ENCODE measurements at places on chromosomes 5 and 9.

- DNase-seq: no peak
Observed at GRCh38 chr5:85479849-85480248, 1095.2 kb upstream of the EDIL3 start.

DNA sequence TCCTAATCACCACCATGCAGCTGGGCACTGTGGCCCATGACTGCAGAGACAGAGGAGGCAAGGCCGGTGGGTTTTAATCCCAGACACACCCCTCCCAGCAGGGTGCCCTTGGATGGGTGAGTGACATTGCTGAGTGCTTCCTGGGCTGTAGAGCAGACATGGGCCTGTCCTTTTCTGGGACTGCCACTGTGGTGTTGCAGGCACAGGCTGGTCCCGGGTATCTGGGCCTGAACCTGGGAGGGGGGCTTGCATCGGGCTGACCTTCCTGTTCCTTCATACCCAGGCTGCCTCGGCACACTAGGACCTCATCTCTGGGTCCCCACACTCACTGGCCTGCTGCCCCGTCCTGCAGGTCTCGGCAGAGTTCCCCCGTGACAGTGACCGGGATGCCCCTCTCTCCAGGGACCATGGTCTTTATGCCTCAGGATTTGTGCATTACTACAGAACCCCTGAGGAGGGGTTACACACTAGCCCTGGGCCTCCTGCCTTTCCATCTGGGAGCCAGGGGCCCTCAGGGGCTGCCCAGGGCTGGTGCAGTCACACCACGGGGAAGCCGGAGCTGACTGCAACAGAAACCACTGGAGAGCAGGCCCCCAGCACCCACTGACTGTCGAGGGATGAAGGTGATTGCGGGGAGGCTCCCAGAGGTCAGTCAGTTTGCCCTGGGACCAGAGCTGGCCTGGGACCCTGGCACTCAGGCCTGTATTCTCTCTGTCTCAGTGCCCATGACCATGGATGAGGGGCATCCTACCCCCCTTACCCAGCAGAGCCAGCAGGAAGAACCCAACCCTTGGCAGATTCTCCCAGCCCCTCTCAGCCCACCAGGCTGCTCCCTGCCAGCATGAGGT, 8.9 kb upstream of the SLC25A48 start:
- DNase-seq: no peak

GRCh38 chr5:177405805-177406204, 3.6 kb downstream of the F12 start:
- DNase-seq: peak; percentile 77

DNA sequence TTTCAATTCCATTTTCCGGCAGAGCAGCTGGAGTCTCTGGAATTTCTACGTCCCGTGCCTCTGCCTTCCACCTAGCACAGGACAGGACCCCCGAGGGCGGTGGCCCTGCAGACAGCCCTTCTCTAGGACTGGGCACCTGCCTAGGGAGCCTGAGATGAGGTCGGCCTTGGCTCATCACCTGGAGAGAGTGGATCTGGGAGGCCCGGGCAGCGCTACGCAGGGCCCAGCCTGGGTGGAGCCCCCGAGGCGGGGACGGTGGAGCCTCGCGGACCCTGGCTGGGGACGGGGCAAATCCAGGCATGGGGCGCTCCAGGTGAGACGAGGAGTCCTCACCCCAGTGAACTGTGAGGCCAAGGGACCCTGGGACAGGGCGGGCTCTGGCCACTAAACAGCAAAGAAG, 114.5 kb downstream of the MTRR start:
- DNase-seq: no peak

DNA sequence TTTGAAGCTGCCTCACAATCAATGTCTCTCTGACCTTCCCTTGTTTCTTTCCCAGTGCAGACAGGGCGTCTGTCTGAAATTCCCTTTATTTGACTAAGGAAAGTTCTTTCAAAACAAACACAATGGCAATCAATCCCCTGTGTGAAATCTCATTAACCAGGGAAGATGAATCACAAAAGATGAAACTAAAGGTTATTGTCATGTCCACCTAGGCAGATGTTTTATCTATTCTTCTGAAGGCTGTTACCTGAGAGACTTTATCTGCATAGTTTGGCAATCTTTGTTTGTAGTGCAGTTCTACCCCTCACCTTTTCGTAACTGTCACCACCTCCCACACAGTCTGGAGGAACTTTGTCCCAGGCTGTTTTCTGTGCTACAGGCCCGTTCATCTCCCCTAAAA, 217.5 kb upstream of the RIOK2 start:
- DNase-seq: no peak

DNA sequence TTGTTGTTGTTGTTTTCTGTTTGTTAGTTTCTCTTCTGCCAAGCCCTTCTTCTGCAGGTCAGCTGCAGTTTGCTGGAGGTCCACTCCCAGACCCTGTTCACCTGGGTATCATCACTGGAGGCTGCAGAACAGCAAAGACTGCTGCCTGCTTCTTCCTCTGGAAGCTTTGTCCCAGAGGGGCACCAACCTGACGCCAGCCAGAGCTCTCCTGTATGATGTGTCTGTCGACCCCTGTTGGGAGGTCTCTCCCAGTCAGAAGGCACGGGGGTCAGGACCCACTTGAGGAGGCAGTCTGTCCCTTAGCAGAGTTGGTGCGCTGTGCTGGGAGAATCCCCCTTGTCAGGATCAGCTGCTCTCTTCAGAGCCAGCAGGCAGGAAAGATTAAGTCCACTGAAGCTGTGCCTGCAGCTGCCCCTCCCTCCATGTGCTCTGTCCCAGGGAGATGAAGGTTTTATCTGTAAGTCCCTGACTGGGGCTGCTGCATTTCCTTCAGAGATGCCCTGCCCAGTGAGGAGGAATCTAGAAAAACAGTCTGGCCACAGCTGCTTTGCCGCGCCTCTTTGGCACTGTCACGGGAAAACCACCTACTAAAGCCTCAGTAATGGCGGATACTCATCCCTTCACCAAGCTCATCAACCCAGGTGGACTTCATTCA, 299.2 kb downstream of the EDIL3 start:
- DNase-seq: no peak

GRCh38 chr9:113659740-113660139, 196.2 kb downstream of the RGS3 start:
- no peak for DNase-seq

DNA sequence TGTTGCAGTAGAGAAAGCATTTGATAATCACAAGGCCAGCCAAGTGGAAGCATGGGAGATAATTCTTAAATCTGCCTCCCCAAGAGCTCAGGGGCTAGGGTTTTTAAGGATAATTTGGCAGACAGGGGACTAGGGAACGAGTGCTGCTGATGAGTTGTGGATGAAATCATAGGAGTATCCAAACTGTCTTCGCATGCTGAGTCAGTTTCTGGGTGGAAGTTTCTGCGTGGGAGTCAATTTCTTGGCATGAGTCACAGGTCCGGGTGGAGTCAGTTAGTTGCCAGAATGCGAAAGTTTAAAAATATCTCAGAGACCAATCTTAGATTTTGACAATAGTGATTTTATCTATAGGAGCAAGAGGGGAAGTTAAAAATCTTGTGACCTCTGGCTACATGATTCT, 112.6 kb downstream of the TMC1 start:
- DNase-seq: no peak

- DNase-seq: no peak
Observed at GRCh38 chr5:170307575-170308465, 10.2 kb upstream of the LCP2 start.

DNA sequence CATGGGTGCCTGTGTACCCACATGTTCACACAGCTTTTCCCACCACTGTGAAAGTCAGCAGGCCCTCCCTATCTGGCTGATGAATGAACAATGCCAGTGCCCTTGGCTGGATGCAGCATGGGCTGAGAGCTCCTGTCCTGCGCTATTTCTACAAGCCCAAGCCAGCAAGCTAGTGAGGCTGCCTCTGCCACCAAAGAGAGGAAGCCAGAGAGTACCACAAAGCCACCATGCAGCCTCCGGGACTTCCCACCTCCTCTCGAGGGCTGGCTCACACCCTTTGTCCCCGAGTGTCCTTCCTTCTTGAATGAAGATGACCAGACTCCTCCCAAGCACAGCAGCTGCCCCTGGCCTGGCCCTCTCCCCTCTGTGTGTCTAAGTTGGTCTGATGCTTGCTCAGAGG, 76.5 kb downstream of the SH3PXD2B start:
- peak; percentile 54 for DNase-seq

DNA sequence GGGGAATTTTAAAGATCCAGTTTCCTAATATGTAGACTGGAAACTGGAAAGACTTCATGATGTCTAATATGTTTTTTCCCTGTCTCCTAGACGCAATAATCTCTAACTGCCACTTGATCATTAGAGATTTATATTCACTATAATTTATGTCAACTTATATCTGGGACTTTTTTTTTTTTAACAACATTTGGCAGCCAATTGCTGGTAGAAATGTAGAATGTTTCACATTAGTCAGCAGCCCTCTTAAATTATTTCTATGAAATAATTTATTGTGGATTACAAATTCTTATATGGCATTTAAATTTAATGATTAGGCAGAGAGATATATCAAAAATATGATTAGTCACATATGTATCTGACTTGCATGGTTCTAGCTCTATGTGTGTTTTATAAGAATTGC, 48.2 kb downstream of the TMEM174 start:
- no peak for DNase-seq

GRCh38 chr9:82457298-82457697, 468.7 kb downstream of the SPATA31D1 start:
- DNase-seq: no peak

DNA sequence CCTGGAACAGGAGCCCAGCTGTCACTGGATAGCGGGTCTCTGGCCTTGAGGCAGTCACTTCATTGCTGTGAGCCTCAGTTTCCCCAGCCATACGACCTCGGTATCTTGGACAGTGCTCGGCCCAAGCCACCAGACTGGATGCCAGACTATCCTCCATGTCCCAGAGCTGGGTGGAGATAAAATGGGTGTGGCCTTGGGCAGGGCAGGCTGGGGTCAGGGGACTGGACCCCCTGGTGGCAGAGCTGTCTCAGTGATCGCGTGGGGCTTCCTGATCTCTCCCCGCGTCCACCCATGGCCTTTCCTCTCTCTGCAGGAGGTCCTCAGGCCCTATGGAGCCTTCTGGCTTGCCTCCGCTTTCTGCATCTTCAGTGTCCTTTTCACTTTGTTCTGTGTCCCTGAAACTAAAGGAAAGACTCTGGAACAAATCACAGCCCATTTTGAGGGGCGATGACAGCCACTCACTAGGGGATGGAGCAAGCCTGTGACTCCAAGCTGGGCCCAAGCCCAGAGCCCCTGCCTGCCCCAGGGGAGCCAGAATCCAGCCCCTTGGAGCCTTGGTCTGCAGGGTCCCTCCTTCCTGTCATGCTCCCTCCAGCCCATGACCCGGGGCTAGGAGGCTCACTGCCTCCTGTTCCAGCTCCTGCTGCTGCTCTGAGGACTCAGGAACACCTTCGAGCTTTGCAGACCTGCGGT, 10.0 kb downstream of the SLC2A8 start:
- no peak for DNase-seq

- peak; percentile 50 for DNase-seq
Observed at GRCh38 chr5:69414885-69415583, at the start of gene MARVELD2. Gene MARVELD2 (plus strand): TSS chr5:69415116. CDS start chr5:69419386, 4,270 bp downstream.

DNA sequence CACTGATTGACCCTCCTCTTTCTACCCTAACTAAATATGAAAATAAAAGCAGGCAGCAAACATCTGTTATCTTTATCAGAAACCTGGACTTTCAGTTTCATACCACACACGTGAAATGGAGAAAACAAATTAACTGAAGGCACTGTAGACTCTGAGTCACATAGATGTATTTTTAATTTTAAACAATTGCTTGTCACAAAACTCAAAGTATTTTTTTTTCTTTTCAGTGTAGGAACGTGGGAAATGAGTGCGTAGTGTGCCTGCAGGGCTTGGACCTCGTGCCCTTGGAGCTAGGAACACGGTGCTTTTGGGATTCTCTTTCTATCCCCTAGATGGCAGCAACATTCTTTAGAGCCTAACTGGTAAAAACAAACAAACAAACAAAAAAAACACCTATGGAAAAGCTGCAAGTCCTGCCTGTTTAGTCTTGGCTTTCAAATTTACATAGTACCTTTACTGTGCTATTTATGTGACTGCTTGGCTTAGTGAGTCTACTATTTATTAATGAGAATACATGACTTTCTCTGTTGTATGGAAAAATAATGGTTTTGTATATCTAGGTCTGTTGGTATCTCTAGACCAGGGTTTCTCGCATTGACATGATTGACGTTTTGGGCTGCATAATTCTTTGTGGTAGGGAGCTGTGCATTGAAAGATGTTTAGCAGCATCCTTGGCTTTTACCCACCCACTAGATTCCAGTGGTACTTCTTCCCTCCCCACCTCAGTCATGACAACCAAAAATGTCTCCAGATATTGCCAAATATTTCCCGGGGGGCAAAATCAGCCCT, 16.8 kb upstream of the ACTBL2 start:
- DNase-seq: peak; percentile 64

- no peak for DNase-seq
Observed at GRCh38 chr5:108459769-108460168, 77.9 kb upstream of the FBXL17 start.

DNA sequence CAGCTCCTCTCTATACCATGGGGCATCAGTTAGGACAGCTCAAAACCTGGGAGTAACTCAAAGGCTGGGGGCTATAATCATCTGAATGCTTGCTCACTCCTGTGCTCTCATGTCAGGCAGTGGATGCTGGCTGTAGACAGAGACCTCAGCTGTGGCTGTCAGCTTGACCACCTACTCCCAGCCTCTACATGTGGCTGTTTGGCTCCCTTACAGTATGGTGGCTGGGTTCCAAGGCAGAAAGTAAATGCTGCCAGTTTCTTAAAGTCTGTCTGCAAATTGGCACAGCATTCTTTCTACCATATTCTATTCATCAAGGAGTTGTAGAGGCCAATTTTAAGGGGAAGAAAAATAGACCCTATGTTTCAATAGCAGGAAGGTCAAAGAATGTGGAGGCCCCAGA, 66.9 kb downstream of the TMC1 start:
- no peak for DNase-seq

DNA sequence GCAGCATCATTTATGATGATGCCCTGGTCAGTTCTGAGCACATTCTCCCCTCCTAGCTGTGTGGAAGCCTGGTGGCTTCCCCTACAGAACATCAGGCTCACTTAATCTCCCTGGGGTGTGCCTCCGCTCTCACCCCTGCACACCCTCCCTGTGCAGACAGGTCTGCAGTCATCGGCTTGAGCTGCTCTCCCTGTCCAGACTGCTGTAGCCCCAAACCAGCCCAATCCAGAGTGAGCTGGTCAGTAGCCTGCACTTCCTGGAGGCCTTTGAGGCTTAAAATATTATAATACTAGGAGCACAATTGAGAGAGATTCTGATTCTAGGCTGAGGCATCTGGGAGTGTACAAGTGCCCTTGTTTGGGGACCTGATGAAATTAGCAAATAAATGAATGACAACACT, 60.2 kb downstream of the PPARGC1B start:
- no peak for DNase-seq

Measured in common myeloid progenitor, CD34-positive (primary cell).